ENCODE measurements at places on chromosomes 11 and 22. TPM values are rescaled to one million over a fixed set of nuclear protein-coding genes. Genes with fewer than 3 reads are reported as not detected.

The SYT9 gene
- not detected for total RNA-seq

The GAS2 gene
- 6.5 TPM for total RNA-seq

The IGSF9B gene
- total RNA-seq, result 0.37 TPM

The GUCY1A2 gene
- total RNA-seq, result not detected

The HIPK3 gene
- total RNA-seq, result 81.6 TPM

GRCh38 chr11:128598506-128599150 lies 11.3 kb upstream of the ETS1 start:
- no peak overlapping the region for H3K4me3 ChIP-seq
- H3K27ac ChIP-seq, result no peak overlapping the region
- H3K36me3 ChIP-seq, result no peaks in the 10 kb centered on the region
- H3K4me1 ChIP-seq, result peaks cover 50% of the 10 kb centered on the region
